Stimulated activated CD8-positive, alpha-beta memory T cell treated with anti-CD3 and anti-CD28 coated beads, Interleukin-7, amount 100 ng/mL, for 1 hour (primary cell): ENCODE measurements at places on chromosomes 1 and 21.

DNA sequence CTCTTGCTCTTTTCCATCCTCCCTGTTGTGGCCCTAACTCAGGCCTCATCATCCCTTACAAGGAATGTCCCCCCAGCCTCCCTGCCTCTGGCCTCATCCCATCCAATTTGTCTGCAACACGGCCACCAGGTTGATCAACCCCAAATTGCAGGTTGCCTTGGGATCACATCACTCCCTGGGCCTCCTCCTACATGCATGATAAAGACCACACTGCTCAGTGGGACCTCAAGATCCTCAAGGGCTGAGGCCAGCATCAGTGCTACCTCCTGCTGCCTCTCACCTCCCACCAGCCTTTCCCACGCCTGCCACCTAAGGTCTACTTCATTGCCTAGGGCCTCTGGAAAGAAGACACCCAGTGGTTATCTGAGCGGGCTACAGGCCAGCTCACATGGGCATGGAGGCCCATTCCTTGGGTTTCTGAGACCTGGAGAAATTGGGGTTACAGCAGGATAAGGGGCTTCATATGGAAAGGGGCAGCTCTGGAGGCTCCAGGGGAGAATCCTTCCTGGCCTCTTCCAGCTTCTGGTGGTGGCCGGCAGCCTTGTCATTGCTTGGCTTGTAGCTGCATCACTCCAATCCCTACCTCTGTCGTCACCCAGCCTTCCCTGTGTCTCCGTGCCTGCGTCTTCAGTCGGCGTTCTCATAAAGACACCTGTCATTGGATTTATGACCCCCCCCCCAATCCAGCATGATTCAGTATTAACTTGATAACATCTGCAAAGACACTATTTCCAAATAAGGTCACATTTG lies 60.5 kb downstream of the KLHDC7A start:
- no peak for DNase-seq

GRCh38 chr21:44516828-44517174 lies 23.2 kb downstream of the KRTAP10-1 start:
- no peak for DNase-seq

- DNase-seq = no peak
These were observed 66.0 kb downstream of the COL18A1 start for GRCh38 chr21:45470773-45471524.

- no peak for DNase-seq
These were observed 6.1 kb upstream of the NPHP4 start for GRCh38 chr1:5998051-5998905.

DNA sequence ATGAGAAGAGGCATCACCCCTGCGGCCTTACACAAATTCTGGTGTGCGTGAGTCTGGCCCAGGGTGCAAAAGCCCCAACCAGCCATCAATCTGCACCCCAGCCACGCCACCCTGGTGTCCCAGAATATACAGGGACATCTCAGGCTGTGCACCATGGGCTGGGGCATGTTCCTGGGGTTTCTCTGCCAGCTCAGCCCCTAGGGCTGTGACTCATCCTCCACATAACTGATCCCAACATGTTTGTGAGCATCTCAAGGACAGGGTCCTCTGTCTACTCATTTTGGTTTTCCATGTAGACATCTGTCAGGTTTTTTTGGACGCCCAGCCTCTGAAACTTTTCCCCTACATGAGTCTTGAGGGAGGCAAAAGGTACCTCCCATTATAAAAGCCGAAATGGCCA lies 511 bp downstream of the ZNF683 start:
- no peak for DNase-seq

- no peak for DNase-seq
These were observed 989 bp upstream of the ETV3 start for GRCh38 chr1:157139052-157139715.

DNA sequence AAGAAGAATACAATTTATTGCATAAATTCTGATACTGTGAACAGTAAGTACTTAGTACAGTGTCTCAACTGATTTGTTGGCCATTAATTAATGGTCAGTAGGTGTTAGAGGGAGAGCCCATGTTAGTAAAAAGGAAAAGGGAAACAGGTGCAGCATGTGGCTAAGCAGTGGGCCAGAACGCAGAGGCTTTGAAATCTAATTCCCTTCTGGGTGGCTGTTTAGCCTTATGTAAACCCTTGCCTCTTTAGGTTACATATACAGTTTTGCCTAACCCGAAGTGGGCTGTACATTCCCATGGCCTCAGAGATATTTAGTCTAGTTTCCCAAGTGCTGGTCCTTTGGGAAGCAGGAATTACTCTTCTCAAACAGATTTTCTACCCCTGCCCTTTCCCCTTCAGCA lies 43.5 kb upstream of the BCL9 start:
- no peak for DNase-seq

- DNase-seq = no peak
These were observed 371.2 kb downstream of the NPHP4 start for GRCh38 chr1:5620997-5621396.
